ENCODE measurements at places on chromosomes 3 and 15.
A peak's percentile ranks its signal among the peaks of the same experiment; 100 is the strongest.

- H3K36me3 ChIP-seq, result no peaks in the 10 kb centered on the region
- no peaks in the 10 kb centered on the region for H3K4me1 ChIP-seq
- no peak overlapping the region for H3K27ac ChIP-seq
- H3K4me3 ChIP-seq, result no peak overlapping the region
- DNase-seq, result no peak
Observed at GRCh38 chr3:113297287-113297686, 85.9 kb downstream of the BOC start.

DNA sequence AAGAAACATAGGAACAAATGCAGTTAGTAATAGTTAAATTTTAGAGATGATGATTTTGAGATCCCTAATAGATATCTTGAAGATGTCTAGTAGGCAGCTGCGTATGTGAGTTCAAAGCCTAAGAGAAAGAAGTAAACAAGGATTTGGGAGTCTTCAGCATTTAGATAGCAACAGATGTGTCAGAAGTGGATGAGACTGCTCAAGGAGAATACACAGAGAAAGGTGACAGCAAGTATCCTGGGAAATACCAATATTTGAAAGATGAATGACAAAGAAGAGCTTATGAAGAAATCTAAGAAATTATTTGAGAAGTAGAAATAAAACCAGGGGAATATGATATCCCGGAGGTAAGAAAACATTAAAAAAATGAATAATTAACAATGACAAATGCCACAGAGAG lies 130.9 kb downstream of the PCCB start:
- peaks cover 4% of the 10 kb centered on the region for H3K36me3 ChIP-seq
- H3K27ac ChIP-seq, result no peak overlapping the region
- no peak for DNase-seq
- no peak overlapping the region for H3K4me3 ChIP-seq

- H3K27me3 ChIP-seq, result no peaks in the 10 kb centered on the region
- DNase-seq, result no peak
- H3K4me3 ChIP-seq, result no peak overlapping the region
- no peak overlapping the region for H3K27ac ChIP-seq
- peaks cover 6% of the 10 kb centered on the region for H3K4me1 ChIP-seq
Observed at GRCh38 chr3:122410111-122410510, 5.8 kb downstream of the WDR5B start.

- no peak overlapping the region for H3K4me3 ChIP-seq
- peak; percentile 19 for DNase-seq
- H3K27me3 ChIP-seq, result no peaks in the 10 kb centered on the region
- H3K27ac ChIP-seq, result no peak overlapping the region
- no peaks in the 10 kb centered on the region for H3K36me3 ChIP-seq
- no peaks in the 10 kb centered on the region for H3K4me1 ChIP-seq
Observed at GRCh38 chr3:18580268-18580667, 155.1 kb upstream of the SATB1 start.

- no peaks in the 10 kb centered on the region for H3K4me1 ChIP-seq
- no peak overlapping the region for H3K27ac ChIP-seq
- H3K4me3 ChIP-seq, result no peak overlapping the region
- no peak for DNase-seq
Observed at GRCh38 chr3:43522727-43523362, 99.0 kb downstream of the ANO10 start.
